Motor neuron (in vitro differentiated cells): ENCODE measurements at places on chromosomes 13 and 19. TPM values are rescaled to one million over a fixed set of nuclear protein-coding genes. Genes with fewer than 3 reads are reported as not detected.
A peak's percentile ranks its signal among the peaks of the same experiment; 100 is the strongest.

Gene CLC
- not detected in 2 replicates for total RNA-seq

Gene CRLF1
- total RNA-seq = 3.6 and 3.7 TPM in 2 replicates

DNA sequence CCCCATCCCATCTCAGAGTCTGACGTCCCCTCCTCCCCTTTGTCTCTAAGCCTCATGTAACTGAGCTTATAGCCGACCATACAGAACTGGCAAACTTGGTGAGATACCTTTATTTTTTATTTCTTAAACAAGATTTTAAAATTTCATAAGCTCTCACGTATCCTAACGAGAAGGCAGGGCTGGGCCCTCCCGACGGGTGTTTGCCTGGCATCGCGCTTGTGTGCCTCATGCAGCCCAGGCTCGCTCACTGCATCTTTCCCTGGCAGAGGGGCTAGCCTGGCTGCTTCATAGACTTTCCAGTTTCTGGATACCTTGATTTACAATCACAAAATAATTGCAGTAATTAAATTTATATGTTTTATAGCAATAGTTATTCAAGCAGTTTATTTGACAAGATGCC lies 69.0 kb downstream of the GGACT start:
- no peak for ATAC-seq

- ATAC-seq = peak; percentile 30
Observed at GRCh38 chr13:94286581-94286980, 192.9 kb downstream of the DCT start.

DNA sequence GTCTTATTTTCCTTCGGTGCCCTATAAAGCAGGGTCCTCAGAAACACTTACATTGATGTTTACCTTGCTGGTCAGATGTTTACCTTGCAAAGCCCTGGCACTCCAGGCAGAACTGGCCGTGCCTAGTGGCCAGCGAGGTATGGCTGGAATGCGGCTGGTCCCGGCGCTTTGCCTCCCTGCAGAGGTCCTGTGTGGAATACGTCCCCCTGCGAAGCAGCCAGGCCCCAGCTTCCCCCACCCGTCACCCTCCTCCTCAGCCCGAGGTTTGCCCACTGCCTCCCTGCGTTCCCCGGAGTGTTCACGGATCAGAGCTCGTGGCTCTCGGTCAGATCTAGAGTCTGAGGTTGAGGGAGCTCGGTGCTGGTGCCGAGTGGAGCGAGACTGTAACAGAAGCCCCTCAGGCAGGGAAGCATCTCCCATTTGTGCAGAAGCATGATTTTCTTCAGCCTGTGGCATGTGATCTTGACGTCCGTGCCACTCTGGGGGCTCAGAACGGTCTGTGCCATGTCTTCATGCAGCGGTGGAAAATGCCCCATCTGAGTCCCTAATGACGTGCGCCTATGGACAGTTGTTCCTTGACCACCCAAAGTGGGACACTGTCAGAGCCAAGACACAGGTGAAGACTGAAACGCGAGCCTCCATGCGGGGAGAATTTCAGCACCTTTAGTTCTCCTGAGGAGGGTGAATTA lies 54.8 kb upstream of the SOX1 start:
- no peak for ATAC-seq

- ATAC-seq = no peak
Observed at GRCh38 chr13:42865768-42866102, 84.4 kb downstream of the FAM216B start.

DNA sequence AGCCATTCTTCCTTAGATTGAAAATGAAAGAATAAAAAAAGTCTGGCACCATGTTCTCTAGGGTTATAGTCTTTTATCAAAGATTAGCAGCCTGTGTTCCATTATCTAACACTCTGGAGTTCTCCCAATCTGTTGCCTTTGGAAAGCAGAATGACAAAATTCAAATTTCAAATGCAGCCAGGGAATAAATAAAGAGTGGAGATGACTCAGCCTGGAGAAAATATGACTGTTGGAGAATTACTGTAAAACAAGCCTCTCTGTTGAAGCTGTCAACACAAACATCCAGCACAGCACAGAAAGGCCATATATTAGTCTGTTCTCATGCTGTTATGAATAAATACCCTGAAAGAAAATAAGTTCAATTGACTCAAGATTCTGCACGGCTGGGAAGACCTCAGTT lies 650.5 kb upstream of the SLC10A2 start:
- no peak for ATAC-seq

- no peak for ATAC-seq
Observed at GRCh38 chr13:105389373-105389772, 1146.1 kb downstream of the EFNB2 start.

DNA sequence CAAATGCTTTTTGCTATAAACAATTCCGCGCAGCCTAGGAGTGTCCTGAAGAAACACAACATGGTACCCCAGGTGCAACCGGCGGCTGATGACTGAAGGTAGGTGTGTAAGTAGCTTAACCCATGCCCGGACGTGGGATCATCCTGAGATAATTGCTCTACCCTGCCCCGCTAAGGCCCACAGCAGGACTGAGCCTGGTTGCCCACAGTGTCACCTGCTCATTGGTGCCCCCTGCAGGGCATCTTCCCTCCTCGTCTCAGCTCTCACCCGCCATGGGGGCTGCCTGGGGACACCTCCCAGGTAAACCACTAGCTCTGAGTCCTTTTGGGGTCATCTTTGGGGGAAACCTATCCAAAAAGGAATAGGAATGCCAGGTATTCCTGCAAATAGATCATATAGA lies 22.3 kb downstream of the TMEM161A start:
- ATAC-seq = peak; percentile 32

DNA sequence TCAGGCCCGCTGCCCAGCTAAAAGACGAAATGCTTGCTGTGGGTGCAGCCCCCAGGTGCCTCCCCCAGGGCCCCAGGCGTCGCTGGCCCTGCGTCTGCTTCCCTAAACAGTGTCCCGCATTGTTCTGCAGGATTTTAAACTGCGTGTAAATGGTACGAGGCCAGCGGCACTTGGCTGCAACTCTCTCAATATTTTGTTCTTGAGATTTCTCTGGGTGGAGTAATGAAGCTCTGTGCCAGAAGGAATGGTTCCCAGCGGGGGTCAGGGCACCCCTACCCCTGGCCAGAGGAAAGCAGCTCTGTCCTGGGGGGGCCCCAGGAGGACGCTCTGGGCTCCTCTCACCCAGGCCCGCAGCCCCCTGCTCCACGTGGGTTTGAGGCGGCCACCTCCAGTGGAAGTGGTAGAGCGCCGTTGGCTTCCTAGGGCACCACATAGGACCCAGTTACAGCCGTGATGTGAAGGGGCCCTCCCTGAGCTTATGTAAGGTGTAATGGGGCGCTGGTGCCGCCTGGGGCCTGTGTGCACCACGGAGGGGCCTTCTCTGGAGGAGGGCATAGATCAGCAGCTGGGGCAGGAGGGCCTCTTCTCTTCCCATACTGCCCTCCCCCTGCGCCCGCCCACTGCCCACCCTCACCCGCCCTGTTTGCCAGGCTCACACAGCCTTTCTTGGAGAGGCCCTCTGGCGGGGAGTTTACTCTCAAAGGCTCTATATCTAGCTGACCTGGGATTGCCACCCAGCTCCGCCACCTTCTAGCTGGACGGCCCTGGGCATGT lies 19.8 kb downstream of the PAK4 start:
- no peak for ATAC-seq

DNA sequence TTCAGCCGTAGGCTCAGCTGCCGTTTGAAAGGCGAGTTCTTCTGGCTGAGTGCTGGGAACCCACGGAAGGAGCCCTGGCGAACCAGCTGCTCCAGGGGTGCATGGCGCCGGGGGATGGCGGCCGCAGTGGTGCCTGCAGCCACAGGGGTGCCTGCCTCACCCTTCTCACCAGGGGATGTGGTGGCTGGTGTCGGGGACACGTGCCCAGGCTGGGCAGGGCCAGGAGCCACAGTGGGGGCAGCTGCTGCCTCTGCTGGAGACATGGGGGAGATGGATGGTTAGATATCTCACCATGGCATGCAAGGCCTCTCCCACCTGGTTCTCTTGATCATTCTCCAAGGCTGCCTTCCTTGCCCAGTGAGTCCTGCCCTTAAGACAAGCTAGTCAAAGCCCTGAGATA lies 17.1 kb downstream of the NUMBL start:
- no peak for ATAC-seq

DNA sequence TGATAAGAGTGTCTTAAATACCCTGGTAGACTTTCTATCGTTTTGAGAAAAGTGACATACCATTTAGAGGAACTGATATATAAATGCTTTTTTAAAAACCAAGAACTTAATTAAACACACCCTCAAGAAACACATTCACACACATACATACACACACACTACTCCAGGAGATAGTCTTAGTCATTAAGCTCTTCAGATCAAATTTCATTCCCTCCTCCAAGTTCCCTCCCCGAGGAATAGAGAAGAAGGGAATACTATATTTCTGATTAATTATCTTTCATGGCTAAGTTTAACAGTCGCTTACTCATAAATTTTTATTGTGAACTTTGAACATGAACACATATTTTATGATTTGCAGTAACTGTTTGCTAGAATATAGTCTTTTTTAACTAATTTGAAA lies 1109.5 kb downstream of the SLITRK1 start:
- no peak for ATAC-seq
